NCI-H2081 (cell line): ENCODE measurements at places on chromosomes 2 and 18.

DNA sequence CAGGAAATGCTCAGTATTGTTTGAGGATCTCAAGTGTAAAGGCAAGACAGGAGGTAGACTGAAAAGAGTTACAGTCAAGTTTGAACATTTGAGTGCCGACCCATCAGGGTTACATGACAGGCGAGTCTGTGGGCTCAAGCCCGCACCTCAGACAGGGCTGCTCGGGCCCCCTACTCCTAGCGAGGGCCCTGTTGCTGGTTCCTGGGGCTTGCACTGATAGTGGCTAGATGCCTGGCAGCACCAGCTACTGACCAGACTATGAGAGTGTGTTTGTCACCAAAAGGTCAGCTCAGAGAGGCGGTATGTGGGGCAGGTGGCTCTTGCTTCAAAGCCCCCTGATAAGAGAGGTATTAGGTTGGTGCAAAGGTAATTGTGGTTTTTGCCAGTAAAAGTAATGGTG, 35.6 kb upstream of the CYP27C1 start:
- no peak for DNase-seq

GRCh38 chr2:136030406-136030805, 45.0 kb upstream of the DARS1 start:
- no peak for DNase-seq

- DNase-seq: peak; percentile 21
These were observed 300.4 kb downstream of the ZNF407 start for GRCh38 chr18:74897971-74898657.

GRCh38 chr18:13222856-13223281, 4.3 kb downstream of the LDLRAD4 start:
- DNase-seq: peak; percentile 49

GRCh38 chr2:7634409-7634808, 717.2 kb downstream of the RNF144A start:
- peak; percentile 99 for DNase-seq
